ENCODE measurements at places on chromosomes 11 and 22.
A peak's percentile ranks its signal among the peaks of the same experiment; 100 is the strongest.

- no peak for DNase-seq
These were observed 7.1 kb downstream of the SAA4 start for GRCh38 chr11:18229501-18229900.

DNA sequence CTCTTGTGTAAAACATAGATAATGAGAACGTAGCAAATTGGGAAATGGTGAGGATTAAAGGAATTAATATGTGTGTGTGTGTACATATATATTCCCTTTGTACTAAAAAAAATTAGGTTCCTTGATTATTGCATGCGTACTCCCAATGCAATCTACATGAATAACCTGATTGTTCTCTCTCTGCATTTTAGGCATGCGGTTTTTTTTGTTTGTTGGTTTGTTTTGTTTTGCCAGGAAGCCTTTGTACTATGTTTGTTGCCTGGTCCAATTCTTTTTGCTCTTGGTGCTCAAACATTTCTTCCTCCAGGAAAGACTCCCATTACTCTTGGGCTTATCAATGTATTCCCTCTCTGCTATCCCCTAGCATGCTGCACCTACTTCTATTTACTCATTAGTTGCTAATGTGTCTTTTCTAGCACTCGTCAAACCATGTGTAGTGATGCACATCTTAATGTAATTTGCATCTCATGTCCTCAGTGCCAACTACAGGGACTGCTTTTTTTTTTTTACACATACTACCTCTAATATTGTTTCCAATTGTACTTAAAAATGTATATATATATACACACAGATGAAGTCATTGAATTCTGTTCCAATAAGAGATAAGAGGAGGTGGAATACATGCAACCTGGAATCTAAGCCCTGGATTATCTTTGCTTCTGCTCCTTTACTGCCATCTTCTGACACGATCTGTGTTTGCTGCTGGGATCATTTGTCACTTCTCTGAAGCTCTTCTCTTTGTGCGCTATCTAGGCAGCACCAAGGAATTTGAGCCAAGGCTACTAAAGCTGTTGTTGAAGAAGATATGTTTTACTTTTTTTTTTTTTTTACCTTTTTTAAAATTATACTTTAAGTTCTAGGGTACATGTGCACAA is 197.2 kb upstream of the ANO3 start:
- DNase-seq: peak; percentile 9

DNA sequence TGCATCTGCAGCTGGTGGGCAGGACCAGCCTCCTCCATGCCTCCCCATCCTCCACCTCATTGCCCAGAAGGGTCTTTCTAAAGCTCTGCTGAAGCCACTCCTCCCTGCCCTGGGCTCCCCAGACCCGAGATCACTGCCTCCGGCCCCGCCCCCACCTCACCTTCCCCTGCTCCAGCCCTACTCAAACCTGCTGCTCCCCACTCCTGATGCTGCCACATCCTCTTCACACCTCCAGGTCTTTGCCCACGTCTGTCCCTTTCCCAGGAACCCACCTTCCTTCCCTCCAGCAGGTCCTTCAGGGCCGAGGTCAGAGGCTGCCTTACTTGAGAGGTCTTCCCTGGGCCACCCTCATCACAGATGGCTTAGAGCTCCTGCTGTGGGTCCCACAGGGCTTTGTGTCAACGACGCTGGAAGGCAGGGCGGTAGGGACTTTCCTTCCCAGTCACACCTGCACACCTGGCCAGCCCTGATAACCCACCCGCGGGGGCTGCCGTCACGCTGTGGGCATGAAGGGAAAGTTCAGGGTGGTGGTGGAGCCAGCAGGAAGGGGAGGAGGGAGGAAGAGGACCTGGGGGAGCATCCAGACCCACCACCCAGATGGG is 11.9 kb downstream of the WNT7B start:
- DNase-seq: no peak

DNA sequence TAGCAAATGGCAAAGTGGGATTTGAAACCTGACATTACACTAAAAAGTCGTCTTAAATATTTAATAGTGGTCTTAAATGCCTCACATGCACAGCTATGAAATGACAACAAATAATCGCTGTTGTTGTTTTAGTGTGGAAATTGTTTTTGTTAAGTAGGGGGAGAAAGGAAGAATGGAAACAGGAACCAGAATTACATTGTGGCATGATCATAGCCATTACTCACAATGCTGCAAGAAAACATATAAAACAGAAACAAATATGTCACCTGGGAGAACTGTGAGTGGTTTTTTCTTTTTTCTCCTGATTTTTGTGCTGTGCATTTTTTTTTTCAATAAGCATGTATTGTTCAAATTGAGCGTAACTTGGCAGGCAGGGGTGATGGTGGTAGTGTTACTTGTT is 22.9 kb downstream of the FAM76B start:
- no peak for DNase-seq

- DNase-seq: no peak
These were observed 5.1 kb upstream of the SLC22A8 start for GRCh38 chr11:63020671-63021291.

DNA sequence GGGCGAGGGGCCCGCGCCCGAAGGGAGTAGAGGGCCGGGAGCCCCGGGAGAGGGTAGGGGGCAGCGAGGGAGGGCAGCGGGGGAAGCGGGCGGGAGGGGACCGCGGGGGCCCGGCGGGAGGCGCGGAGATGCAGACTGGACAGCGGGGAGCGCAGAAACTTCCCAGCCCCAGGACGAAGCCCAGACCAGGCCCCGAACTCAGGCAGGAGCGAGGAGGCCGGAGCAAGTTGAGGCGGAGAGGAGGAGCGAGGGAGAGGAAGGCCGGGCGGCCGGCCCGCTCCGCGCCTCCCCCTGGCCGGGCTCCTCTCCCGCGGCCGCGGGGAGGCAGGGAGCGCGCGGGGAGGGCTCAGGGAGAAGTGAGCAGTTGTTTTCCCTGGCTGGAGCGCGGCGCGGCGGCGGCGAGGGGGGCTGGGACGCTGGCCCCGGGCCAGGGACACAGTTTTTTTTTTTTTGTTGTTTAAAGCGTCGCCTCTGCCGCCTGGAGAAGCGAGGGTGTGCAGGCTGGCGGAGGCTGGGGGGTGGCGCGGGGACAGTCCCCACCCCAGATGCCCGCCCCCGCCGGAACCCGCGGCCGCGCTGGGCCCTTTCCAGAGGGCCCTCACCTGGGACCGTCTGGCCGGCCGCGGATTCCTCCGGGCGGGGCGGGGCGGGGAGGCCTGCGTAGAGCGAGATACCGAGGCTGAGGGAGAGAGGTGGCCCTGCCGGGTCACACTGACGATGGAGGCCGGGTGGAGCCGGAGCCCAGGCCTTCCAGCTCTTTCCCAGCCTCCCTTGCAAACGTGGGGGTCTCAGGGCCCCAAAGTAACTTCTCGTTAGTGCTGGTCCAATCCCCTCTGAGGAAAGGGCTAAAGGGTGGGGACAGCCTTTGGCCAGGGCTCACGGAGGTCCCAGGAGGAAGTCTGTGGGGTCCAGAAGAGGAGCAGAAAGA is at the start of gene LTBP3:
Gene LTBP3 (minus strand): TSS at position 358 of the 928 bp plus-strand sequence. CDS start 400 bp downstream, outside the sequence.
- DNase-seq: peak; percentile 73

GRCh38 chr11:125380756-125381445 is 115.2 kb downstream of the FEZ1 start:
- DNase-seq: no peak

DNA sequence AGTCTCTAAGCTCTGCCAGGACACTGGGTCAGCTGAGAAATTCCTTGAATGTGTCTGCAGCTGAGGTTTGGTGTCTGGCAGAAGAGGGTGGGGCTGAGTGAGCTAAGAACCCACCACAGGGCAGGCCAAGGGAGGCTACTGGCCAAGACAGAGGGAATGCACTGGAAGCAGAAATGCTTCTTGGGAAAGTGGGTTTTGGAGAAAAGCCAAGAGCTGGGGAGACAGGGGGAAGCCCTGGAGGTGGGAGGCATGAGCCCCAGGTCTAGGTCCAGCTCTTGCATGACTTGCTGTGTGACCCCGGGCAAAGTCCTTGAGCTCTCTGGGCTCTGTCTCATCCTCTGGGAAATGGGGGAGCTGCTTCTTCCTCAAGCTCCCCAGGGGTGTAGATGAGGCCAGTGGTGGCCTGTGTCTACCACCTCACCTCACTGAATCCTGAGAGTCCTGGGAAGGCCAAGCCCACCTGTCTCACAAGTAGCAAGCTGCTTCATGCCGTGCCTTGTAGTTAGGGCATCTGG is 2.3 kb downstream of the MMP11 start:
- DNase-seq: no peak

- DNase-seq: no peak
These were observed 297.1 kb downstream of the DYNC2H1 start for GRCh38 chr11:103406357-103406756.

DNA sequence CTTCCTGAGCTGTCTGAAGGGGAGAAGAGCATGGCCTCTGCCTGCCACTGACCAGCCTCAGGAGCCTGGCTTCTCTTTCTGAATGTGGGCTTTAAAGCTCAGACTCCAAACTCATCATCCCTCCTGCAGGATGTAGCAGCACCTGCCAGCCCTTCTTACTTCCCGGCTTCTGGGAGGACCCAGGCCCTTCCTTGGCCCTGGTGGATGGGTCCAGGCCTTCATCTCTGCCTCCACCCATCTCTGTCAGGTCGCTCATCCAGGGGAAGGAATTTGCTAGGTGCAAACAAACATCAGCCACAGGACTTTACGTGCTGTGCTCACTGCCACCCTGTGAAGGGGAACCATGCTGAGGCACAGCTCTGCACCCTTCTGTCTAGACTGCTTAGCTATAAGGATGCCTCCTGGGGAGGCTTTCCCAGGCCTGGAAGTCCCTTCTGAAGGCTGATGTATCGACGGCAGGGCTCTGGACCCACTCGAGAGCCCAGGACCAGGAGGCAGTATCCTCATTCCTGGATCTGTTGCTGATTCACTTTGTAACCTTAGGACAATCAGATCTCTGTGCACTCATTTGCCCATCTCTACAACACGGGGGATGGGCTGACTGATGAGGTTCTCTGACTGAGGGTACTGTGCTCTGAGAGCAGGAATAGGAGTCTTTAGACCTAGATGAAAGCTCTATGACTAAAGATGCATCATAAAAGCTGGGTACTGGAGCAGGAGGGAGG is 30.9 kb downstream of the USP35 start:
- no peak for DNase-seq

Data from NCI-H1092 treated with DMSO at 0.1 percent for 48 hours (cell line).